A549 (cell line): ENCODE measurements at places on chromosomes 6 and 20.
A peak's percentile ranks its signal among the peaks of the same experiment; 100 is the strongest.

GRCh38 chr20:1486566-1486965 lies 4.7 kb downstream of the SIRPB2 start:
- DNase-seq: no peak

DNA sequence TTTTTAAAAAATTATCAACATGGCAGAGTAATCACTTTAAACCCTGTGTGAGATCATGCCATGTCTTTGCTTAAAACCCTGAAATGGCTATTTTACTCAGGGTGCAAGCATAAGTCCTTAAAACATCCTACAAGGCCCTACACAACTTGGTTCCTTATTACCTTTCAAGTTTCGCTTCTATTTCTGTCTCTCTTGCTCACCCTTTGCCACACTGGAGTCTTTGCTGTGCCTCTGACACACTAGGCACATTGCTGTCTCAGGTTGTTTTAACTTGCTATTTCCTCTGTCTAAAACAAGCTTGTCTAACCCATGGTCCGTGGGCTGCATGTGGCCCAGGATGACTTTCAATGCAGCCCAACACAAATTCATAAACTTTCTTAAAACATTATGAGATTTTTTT lies 55.6 kb downstream of the KIAA0408 start:
- no peak for DNase-seq

- DNase-seq: peak; percentile 20
Measured at GRCh38 chr6:141988954-141989705, 143.6 kb upstream of the GJE1 start.

GRCh38 chr6:168785720-168786511 lies 344.9 kb downstream of the SMOC2 start:
- no peak for DNase-seq

DNA sequence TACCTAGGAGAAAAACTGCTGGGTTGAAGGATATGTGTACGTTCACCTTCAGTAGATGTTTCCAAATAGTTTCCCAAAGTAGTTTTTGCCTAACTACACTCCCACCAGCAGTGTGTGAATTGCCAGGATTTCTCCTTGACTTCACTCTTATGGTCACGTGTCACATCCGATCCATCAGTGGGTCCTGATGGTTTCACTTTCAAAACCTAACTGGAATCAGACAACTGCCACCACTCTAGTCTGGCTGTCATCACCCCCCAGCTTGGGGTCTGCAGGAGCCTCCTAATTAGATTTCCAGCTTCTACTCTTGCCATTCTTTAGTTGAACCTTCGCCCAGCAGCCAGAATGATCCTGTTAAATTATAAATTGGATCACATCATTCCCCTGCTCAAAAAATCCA lies 8.5 kb upstream of the SLC12A5 start:
- no peak for DNase-seq

DNA sequence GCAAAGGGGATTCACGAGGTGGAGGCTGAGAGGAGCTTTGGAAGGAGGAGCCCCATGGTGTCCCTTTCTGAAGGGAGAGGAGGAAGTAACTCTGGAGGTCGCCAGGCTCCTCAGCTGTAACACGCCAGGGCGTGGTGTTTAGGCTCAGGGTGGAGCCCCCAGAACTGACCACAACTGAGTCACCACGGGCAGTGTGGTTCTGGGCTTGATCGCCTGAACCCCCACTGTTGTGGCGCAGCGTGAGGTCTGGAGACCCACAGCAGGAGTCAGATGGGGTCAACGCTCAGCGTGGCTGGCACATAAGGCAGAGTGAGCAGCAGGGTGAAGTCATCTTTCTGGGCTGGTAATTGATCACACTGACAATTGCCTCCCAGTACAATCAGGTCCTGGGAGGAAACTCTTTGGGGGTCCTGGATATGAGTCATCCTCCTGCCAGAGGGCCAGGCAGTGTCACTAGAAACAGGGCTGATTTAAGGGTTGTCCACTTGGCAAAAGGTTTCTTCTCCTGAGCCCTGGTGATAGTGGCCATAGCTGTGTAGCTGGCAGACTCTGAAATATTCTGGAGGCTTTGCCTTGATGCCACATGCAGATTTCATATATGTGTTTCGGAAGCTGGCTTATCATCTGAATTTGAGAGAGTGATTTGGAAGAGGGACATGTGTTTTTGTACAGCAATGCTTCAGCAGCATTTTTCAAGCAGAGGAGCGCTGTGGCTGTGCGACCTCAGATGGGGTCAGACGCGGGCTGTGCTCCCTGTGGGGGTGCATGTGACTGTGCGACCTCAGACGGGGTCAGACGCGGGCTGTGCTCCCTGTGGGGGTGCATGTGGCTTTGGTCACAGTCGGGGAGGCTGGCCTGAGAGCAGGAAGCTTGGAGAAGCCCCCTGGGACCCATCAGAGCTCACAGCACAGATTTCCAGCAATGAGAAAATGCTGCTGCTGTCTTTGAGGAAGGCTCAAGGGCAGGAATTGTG lies 50.0 kb downstream of the SYNJ2 start:
- peak; percentile 68 for DNase-seq

GRCh38 chr6:26550250-26550993 lies 12.3 kb downstream of the HMGN4 start:
- no peak for DNase-seq

GRCh38 chr20:8094415-8094818 lies 37.6 kb upstream of the PLCB1 start:
- DNase-seq: peak; percentile 26

DNA sequence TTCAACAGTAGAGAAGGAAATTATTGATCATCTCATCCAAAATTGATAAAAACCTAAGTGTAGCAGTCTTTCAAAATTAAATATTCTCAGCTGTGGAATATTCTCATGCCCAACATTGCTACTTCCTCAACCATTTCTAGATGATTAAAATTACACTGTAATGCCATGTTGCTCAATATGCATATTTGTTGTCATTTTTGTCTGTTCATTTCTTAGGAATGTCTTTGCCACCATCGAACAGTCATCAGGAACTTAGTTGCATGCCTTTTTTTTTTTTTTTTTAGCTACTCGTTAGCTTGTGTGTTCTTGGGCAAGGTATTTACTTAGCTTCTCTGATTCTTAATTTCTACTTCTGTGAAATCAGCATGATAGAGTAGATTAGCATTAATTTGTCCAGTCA lies 188.6 kb downstream of the DTNBP1 start:
- DNase-seq: no peak

- peak; percentile 95 for DNase-seq
Measured at GRCh38 chr20:50460608-50461267, 49.4 kb upstream of the PTPN1 start.

- no peak for DNase-seq
Measured at GRCh38 chr20:19403549-19403948, 191.1 kb downstream of the SLC24A3 start.

- no peak for DNase-seq
Measured at GRCh38 chr6:16278048-16278724, 39.8 kb downstream of the GMPR start.

- DNase-seq: no peak
Measured at GRCh38 chr6:167845856-167846255, 19.1 kb downstream of the AFDN start.

DNA sequence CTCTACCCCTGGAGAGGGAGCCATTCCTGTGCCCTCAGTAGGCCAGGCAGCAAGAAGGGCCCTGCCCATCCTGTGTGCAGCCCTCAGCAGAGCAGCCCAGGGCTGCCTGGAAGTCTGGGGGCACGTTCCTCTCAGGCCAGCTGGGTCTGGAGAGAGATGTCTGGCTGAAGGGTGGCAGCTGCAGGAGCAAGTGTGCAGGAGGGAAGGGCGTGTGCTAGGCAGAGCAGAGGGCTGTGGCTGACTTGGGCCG lies 62.7 kb downstream of the NOL4L start:
- DNase-seq: no peak

- DNase-seq: no peak
Measured at GRCh38 chr20:1282966-1283365, 16.9 kb downstream of the SNPH start.
